ENCODE measurements at places on chromosomes 2 and 18.

- no peak for DNase-seq
Observed at GRCh38 chr18:48594471-48595094, 55.8 kb downstream of the CTIF start.

GRCh38 chr2:9017411-9017810 is 13.9 kb upstream of the MBOAT2 start:
- no peak for DNase-seq

DNA sequence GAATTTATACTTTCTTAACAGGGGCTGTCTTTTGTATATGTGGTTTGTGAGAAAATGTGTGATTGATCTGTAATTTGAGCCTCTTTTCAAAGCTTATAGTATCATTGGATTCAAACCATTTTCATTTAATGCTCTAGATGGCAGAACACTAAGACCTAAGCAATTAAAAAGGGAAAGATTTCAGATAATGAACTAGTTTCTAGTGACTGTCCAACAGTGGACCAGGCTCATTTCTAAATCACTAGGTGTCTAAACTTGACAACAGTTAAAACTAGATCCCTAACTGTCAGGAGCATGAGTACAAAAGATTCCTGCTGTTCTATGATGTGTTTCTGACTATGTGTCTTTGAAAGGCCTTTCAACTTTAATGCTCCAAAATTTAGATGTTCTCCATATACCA is 54.6 kb downstream of the ANKRD44 start:
- no peak for DNase-seq

GRCh38 chr2:128416109-128416785 is 97.6 kb upstream of the HS6ST1 start:
- no peak for DNase-seq

DNA sequence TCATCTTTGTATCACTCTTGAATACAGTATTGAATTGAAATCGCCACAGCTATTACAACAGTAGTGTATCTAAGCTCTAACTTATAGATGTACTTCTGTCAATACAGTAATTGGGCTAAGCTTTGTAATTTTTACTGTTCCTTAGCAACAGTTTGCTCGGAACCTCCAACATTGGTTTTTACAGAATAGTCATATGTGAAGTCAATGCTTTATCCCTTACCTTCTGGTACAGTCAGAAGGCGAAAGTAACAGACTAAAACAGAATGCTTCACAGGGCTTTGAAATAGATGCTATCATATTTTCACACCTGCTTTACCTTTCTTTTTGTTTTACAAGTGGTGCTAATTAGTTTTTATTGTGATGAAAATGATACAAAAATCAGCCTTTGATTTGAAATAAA is 46.9 kb upstream of the CYP20A1 start:
- DNase-seq: no peak

DNA sequence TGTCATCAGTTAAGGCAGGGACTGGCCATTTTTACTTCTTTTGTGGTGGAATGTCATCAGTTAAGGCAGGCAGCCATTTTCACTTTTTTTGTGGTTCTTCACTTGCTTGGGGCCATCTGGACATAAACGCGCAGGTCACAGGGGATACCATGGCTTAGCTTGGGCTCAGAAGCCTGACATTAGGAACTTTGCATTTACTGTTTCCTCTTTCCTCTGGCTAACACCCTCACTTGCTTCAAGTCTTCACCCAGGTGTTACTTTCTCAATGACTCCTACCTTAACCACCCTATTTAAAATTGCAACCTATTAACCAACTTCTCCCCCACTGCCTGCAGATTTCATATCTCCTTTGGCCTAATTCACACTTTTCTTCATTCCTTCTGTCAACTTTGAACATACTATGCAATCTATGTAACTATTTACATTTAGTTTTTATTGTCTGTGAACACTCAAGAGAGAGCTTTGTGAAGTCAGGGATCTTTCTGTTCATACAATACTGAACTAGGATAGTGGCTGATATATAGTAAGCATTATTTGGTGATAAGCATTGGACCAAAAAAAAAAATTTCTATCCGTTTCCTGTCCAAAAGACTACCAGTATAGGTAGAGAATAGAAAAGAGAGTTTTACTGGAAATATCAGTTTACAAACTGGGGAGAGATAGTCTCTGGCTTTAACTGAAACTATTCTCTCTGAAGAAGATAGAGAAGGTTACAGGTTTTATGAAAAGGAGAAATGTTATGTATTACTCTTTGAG is 600.1 kb upstream of the ZNF804A start:
- no peak for DNase-seq

DNA sequence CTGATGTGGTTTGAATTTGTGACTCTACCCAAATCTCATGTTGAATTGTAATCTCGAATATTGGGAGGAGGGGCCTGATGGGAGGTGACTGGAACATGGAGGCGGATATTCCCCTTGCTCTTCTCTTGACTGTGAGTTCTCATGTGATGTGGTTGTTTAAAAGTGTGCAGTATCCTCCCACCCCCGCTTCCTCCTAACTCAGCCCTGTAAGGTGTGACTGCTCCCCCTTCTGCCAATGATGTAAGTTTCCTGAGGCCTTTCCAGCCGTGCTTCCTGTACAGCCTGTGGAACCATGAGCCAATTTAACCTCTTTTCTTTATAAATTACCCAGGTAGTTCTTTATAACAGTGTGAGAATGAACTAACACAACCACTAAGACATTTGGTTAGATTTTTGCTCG is 458.4 kb downstream of the THSD7B start:
- DNase-seq: no peak

DNA sequence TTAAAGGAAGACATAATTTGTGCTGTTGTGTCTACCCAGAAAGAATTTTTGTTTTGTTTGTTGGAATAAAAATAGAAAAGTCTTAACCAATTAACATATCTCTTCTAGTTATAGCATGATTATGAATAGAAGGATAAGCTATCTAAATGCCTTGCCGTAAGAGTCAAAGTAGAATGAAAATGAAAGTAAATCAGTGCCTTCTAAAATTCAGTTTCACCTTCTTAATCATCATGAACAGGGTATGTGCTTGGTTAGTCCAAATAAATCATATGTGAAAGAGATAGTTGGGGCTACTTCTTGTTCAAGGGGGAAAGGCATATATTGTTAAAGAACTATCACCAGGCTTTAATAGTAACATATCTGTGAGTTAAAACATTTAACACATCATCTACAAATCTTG is 91.5 kb downstream of the GULP1 start:
- no peak for DNase-seq

DNA sequence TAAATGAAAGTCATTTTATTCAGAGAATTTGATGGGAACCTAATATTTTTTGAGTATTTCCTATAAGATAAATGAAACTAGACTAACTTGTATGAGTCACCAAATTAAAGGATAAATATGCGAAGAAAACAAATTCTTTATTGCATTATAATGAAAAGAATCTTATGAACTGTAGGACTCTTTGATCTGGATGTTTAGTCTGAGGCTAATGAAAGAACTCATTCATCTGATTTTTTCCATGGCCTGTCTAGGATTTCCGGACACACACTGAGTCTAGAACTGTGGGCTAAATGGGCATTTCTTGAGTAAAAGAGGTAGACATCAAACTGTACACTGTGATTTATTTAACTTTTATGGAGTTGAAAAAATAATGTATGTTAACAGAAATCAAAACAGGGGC is 43.0 kb downstream of the ZNF519 start:
- no peak for DNase-seq

GRCh38 chr2:143001501-143001900 is 124.0 kb downstream of the KYNU start:
- no peak for DNase-seq

- no peak for DNase-seq
Observed at GRCh38 chr2:143840601-143841000, 679.3 kb downstream of the ZEB2 start.

DNA sequence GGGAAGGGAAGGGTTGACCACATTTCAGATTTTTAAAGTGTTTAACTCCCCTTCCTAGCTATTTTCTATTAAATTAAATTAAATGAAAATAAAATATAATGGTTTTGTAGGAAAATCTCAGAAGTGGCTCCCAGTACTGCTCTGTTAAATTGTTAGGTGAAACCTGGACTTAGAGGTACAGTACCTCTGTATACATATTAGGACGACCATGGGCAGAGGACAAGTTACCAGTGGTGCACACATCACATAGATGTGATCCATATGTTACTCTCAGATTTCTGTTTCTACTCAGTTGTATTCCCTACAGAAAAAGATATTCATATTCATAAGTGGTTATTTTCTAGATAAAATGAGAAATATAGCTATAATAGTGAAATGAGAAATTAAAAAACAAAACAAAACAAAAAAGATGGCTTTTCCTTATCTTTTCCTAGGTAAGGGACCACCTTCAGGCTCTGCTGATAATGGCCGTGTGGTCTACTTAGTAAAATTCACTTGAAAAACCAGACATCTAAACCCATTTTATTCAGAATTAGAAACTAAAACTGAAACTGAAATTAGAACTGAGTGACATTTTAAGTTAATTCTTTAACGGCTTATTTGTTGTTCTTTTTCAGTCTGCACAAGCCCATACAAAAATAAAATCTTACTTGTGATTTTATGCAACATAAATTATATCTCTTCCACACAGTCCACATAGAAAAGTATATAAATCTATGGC is 832.5 kb upstream of the CHAC2 start:
- no peak for DNase-seq

DNA sequence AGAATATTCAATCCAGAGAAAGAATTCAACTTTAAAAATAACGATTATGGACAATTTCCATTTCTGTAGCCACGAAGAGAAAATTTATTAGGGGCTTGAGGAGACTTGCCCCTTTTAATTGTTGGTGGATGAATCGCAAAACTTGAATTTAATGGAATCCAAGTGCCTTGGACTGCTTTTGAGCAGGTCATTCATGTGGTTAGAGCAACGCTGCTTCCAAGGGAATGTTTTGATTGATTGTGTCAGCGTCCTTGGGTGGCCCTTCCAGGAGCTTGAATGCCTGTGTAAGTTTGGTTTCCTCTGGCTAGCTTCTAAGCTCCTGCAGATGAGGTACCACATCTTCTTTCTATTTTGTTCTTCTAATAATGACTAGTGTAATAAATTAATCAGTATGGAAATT is 213.4 kb downstream of the LTBP1 start:
- DNase-seq: no peak

- no peak for DNase-seq
Observed at GRCh38 chr2:74873012-74873665, 39.2 kb downstream of the HK2 start.

DNA sequence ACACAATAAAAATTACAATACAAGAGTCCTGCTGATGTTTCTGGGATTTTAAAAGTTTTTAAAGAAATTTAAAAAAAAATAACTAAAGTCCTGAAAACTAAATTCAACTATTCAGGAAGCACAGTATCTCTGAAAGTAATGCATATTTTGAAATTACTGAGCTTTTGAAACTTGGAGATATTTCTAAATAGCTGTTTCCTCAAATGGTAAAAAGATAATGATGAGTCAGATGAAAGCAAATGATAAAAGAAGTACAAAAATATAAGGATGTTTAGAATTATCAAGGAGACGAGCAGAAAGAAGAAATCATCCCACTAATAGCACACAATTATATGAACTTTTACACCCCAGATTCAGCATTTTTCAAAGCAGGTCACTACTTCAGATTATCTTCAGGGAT is 90.2 kb upstream of the SLC25A52 start:
- DNase-seq: no peak

DNA sequence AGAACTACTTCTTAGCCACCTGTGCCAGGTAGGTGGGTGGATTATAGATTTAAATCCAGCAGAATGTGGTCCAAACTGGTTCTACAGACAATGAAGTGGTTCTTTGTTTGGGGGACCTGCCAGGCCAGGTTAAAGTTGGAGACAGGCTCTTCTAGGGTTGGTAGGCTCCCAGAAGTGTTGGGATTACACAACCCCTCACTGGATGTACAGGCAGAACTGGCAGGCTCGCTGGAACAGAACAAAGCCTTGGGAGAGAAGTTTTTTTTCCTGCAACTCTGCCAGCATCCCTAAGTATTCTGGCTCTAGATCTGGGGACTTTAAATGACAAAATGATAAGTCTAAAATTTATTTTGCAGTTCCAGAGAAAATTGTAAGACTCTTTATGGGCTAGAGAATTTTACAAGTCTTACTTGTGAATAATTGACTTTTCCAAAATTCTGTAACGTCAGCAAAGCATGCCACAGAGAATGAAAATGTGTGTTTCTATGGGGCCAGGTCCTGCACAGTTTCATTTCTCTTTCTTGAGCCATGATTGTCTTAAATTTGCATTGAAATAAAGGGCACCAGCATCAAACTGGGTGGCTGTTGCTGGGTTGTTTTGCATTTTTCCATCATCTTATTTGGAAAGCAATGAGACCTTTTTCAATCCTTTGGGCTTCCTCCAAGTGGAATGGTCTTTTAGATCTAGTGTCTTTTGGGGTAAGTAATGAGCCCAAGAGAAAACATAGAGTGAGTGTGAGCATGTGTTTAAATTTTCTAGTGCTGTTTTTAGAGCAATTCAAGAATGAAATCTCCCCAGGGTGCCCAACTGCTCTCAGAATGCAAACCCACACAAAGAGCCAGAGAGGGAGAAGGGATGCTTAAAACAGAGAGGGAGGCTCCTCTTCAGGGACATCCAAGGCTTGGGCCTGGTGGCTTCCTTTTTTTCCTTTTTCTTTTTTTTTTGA is 32.4 kb upstream of the ATL2 start:
- DNase-seq: no peak
